Nucleus accumbens (tissue), 56 donors: ENCODE measurements at places on chromosomes 6 and 20.

GRCh38 chr20:8974009-8974708 lies 94.7 kb upstream of the PLCB4 start:
- no peak for DNase-seq

- DNase-seq, result no peak
Measured at GRCh38 chr20:57500962-57501361, 24.0 kb downstream of the CTCFL start.

DNA sequence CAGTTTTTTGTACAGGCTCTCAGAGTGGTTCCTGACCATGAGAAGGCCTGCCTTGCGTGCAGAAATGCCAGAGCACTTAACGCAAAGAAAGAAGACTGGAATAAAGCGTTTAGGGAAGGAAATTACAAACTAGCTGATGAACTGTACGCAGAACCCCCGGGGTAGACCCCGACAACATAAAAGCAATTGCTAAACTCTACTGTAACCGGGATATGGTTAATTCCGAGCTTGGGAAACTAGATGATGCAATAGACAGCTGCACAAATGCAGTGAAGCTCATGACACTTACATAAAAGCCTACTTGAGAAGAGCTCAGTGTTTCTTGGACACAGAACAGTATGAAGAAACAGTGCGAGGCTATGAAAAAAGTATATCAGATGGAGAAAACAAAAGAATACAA lies 35.7 kb downstream of the CITED2 start:
- no peak for DNase-seq

DNA sequence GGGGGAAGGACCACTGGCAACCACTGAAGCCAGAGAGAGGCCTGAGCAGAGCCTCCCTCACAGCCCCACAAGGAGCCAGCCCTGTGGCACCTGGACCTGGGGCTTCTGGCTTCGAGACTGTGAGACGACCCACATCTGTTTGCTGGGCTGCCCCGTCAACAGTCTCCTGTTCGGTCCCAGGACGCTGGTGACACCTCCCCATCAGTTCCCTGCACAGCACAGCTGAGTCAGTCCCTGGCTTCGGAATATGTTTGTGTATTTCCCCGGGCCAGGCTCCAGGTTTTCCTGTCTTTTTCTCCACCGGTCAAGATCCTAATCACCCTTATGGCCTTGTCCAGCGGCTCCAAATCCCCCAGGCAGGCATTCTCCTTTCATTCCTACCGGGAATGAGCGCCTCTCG lies 46.4 kb upstream of the SMOC2 start:
- no peak for DNase-seq

DNA sequence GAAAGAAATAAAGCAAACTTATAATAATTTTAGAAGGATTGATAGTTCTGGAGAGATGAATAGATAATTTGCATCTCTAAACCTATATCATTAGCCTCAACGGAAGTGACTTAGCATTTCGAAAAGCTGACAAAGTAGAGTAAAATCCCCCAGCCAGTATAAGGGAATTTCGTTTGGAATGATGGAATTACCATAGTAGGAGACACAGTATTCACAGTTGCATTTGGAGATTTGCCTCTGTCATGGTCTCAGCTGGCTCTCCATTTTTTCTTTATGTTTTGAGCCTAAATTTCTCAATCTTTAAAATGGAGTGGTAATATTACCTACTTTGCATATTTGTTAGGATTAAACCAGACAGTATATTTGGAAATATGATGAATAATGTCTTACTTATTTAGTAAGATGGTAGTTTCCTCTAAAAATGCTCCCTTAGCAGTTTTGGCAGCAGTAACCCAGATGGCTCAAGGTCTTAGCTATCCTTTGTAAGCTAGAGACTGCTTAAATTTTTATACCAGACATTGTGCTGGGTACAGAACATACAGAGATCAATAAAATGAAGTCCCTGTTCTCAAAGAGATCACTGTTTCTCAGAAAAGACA lies 58.2 kb downstream of the SMAP1 start:
- DNase-seq, result no peak

DNA sequence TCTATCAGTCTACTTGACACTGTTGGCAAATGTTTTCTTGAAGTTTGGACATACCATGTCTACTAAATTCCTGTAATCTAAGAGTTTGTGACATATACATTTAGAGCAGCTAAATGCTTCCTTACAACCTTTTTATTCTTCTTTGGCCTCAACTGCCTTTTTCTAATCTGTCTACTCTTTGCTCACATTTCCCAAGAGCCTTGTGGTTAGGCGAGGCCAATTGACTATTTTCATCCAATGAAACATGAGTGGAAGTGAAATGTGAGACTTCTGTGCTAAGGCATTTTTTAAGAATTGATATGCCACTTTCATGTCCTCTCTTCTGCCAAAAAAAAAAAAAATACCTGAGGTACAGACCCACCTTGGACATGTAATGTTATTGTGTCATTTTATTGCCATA lies 158.2 kb upstream of the MCHR2 start:
- DNase-seq, result no peak

GRCh38 chr20:5171790-5172164 lies 45.0 kb downstream of the CDS2 start:
- DNase-seq, result no peak

- DNase-seq, result no peak
Measured at GRCh38 chr6:47334334-47334733, 24.6 kb upstream of the TNFRSF21 start.

GRCh38 chr6:34490390-34491090 lies 24.7 kb downstream of the PACSIN1 start:
- DNase-seq, result no peak

- peak; percentile 18 for DNase-seq
Measured at GRCh38 chr6:35489995-35490791, 6.7 kb downstream of the TEAD3 start.

DNA sequence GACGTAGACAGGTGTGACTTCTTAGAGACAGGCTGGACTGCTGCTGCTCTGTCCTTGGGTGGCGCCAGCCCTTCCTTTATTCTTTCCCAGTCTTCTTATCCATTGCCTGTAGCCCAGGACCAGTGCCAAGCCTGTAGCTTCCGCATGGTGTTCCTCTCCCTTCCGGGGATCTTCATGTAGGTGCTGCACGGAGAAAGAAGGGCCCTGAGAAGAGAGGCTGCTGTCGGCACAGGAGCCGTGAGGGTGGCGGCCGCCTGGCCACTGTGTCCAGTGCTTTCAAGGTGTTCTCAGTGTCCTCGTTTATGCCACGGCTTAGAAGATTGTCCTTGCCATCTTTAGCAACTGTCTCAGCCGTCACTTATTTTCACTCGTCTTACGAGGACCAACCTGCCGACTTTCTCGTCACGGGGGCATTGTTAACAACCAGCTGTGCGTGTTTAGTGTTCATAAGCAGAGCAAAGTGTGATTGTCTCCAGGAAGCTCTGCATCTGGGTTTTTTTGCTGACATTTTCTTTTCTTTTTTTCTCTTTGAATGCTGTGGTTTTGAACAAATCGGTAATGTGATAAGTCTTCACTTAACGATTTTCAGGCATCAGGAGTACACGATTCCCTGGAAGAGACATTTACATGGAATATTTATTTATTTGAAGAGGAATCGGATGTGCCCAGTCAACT lies 61.2 kb downstream of the PPP1R14C start:
- no peak for DNase-seq

DNA sequence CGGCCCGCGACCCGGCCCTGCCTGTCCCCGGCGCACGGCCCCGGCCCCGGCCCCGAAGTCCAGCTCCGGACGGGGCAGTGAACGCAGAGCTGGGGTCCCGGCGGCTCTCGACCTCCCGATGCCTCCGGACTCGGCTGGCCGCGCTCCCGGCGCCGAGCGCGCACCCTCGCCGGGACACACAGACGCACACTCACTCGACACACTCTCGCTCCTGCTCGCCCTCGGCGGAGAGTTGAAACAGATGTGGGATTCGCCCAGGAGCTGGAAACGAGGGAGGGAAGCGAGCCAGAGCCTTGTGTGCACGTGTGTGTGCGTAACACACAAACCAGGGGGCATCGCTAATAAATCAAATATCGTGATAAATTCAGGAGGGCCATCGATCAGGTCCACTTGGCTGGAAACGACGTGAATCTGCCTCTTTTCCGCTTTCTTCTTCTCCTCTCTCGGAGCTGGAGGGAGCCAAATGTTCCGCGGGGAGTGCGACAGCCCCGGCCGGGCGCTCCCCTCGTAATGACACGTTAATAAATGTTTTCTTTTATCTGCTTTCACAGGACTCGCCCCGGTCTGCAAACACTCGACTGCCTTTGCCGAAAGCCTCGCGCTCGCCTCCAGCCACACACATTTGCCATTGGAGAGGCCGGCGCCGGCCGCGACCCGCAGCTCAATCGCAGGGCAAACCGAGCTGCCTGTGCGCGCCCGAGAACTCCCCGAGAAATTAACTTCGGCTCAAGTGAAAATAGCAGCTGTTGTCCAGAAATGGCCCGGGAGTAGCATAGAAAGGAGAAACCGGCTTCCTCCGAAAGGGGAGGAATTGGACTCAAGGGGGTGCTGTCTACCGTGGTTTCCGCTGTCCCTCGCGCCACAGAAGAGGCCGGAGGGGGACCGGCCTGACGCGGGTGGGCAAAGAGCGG lies 828 bp upstream of the SULF2 start:
- peak; percentile 60 for DNase-seq

GRCh38 chr20:48822879-48823385 lies 4.9 kb downstream of the PREX1 start:
- no peak for DNase-seq

GRCh38 chr20:30610751-30611150 lies 646.7 kb upstream of the DEFB115 start:
- no peak for DNase-seq

DNA sequence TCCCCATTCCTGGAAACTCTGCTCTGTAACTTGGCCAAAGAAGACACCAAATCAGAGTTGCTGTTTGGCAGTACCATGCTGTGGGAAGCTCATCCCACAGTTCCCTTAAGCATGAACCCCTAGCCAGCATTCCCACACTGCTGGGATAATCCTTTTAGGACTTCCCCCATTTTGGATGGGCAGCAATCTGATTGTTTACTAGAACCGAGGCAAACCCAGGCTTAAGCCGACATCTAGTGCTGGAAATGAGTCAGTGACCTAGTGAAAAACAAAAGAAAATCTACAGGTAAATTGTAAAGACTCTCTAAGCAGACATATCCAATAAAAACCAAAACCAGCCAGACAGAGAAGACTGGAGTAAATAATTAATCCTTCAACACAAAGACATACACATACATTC lies 5.2 kb downstream of the DNAH8 start:
- no peak for DNase-seq

- no peak for DNase-seq
Measured at GRCh38 chr6:105072798-105073199, 107.0 kb downstream of the POPDC3 start.

GRCh38 chr6:111871725-111872400 lies 1.4 kb downstream of the FYN start:
- peak; percentile 57 for DNase-seq

- DNase-seq, result no peak
Measured at GRCh38 chr20:64027981-64028685, 7.8 kb upstream of the C20orf204 start.

- DNase-seq, result no peak
Measured at GRCh38 chr6:127342296-127342945, 988 bp downstream of the ECHDC1 start.

DNA sequence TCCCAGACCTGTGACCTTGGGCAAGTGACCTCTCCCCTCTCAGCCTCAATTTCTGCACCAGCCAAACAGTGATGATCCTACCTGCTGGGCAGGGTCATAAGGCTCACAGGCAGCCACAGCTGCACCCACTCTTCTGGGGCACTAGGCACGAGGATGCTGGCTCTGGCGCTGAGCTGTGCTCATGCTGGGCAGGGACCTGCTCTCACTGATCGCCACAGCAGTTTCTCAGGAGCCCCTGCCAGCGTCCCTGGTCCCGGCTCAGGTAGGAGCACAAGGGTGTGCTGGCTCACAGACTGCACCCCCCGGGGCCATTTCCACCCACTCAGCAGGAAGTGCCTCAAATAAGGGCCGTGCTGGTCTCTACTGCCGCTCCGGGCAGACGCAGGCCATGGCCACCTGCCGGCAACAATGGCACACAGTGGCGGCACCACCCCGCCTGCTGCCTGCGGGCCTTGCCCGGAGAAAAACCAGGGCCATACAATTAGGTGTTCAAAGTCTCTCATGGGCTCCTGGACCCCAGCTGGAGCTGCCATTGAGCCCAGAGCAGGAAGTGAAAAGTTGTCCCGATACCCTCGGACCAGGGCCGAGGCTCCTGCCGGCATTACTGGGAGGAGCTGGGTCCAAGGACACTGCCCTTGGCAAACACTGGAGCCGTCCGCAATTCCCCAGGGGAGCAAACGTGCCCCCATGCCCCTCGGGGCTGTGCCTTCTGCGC lies 4.6 kb upstream of the CABLES2 start:
- DNase-seq, result no peak

DNA sequence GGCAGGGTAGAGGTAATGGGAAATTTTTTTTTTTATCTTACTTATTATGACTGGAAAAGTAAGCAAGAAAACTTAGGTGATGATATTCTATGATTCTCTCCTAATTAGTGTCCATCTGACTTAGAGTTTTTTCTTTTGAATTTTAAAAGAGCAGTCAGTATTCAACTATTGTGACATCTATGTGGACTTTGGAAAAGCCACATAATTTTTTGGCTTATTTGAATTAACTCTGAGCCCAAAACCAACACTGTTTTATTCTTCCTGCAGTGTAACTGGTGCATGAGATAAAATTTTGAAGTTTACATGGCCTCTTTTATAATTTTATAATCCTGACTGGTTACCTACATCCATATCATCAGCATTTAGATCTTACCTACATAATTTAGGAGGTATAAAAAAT lies 619.7 kb downstream of the EPM2A start:
- DNase-seq, result no peak

DNA sequence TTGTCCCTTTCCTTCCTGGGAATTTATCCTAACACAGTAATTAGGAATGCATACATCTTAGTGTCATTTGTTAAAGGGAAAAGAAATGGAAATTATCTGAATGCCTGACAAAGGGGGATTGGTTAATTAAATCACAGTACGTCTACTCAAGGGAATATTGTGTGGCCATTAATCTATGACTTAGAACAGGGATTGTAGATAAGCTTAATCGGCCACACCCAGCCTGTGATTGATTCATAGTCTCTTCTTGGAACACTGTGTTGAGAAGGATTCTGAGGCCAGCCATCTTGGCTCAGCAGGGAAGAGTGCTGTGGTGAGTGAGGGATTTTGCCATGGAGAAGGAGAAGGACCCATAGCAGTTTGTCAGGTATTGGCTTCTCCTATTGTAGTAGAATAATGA lies 50.5 kb downstream of the CTNNBL1 start:
- DNase-seq, result no peak

DNA sequence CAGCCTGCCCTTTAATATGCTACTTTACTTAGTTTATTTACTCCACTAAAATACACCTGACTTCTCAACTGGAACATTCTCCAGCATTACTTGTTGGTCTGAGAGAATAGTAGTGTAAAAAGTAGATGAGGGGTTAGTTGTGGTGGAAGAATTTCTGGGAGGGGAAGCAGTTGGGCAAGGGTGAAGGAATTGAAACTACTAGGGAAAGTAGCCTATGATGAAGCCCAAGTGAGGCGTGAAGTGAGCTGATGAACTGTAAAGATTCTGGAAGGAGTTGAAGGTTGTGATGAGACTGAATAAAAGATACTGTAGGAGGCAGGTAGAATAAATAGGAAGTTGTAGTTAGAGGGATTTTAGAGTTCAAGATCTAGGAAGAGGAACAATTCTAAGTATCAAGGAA lies 72.5 kb downstream of the ITCH start:
- DNase-seq, result no peak

GRCh38 chr6:137365707-137366437 lies 128.3 kb downstream of the OLIG3 start:
- DNase-seq, result no peak
